GOT3 (cell line): ENCODE measurements at places on chromosomes 11 and 22.

GRCh38 chr11:64084951-64085710 is 49.4 kb downstream of the FLRT1 start:
- no peak for DNase-seq

DNA sequence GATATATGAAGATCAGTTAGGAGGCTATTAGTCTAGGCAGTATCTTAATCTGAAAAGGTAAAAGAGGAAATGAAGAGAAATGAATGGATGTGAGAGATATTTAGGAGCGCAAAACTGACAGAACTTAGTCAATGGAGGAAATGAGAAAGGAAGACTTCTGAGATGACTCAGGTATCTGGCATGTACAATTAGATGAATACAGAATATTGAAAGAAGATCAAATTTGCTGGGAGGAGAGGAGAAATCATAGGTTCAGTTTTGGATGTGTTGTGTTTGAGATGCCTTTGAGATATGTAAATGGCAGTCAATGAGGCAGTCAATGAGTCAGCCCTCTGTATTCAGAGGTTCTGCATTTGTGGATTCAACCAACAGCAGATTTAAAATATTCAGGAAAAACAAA is 42.9 kb upstream of the GAB2 start:
- DNase-seq, result no peak

DNA sequence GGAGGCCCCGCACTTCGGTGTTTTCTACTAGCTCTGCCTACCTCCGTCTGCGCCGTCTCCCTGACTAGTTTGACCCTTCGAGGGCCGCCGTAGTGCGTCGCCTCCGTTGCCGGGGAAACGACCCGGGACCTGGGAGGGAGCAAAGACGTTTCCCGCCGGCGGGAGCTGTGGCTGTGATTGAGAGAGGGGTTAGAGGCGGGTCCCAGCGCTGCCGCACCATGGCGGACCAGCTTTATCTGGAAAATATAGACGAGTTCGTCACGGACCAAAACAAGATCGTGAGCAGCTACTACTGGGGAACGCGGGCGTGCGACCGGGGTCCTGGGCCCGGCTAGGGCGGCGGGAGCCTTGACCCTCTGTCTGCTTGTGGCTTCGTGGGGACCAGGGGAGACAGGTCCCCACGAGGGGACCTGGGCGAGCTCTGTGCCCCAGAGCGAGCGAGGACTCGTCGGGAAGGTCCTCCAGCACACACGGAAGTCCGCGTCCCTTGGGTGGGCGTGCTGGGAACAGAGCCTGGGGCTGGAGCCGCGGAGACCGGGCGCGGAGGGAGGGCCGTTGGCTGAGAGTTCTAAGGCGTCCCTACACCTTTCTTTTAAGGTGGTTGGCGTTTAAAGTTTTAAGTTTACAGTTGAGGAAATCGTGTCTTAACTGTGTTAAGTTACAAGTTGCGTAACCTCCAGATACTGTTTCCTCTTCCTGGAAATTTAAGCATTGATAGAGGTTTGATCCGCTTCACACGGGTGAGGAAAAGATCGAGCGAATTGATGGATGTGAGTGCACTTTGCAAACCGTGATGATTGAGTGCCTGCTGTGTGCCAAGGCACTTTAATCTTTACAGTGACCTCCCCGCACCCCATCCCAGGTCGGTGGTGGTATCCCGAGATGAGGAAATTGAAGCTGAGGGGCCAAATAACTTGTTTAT is at the start of gene POLD3:
TSS of gene POLD3 (plus strand) at position 142 of the 922 bp plus-strand sequence. CDS start at position 219, 77 bp downstream.
- DNase-seq, result peak; percentile 2

- no peak for DNase-seq
Measured at GRCh38 chr11:304915-305843, 2.4 kb upstream of the IFITM2 start.

DNA sequence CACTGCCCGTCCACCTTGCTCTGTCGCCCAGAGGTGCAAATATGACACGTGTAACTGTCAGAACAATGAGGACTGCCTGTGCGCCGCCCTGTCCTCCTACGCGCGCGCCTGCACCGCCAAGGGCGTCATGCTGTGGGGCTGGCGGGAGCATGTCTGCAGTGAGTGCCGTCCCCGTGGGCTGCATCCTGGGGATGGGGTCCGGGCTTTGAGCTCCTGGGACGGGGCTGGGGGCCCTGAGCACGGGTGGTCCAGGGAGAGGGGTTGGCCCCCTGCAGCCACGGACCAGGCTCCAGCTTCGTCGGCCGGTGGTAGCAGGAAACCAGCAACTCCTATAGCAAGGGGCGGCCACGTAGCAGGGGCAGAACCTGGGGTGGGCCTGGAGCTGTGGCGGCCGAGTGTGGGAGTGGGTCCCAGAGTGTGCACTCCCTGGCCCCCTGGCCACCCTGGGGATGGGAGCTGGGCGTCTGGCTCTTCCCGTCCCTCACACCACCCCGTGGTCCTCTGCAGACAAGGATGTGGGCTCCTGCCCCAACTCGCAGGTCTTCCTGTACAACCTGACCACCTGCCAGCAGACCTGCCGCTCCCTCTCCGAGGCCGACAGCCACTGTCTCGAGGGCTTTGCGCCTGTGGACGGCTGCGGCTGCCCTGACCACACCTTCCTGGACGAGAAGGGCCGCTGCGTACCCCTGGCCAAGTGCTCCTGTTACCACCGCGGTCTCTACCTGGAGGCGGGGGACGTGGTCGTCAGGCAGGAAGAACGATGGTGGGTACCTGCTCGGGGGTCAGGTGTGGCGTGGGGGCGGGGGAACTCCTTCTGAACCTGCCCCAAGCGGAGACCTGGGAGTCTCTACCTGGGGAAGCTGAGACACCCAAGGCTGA is 10.1 kb downstream of the MUC2 start:
- DNase-seq, result no peak

GRCh38 chr11:35311331-35311730 is 108.0 kb downstream of the SLC1A2 start:
- DNase-seq, result no peak

DNA sequence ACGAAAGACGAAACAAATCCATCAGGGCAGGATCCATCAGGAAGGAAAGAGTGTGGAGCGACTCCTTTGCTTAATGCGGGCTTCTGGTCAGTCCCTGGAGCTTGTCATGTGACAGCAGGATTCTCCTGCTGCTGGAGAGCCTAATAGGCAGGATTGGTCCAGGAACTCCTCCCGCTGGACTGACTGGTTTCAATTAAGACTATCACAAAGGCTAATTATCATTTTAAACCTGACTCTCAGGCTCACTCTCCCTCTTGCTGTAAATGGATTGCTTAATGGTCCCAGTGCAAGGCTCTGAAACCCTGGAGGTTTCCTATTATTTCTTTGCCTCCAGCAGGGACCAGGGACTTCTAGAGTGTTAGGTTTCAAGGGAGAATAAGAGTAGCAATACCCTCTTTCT is 493.8 kb downstream of the NTM start:
- DNase-seq, result no peak

- no peak for DNase-seq
Measured at GRCh38 chr11:117720061-117720511, 76.9 kb downstream of the DSCAML1 start.

- DNase-seq, result no peak
Measured at GRCh38 chr22:30637701-30638114, 2.1 kb downstream of the SLC35E4 start.

DNA sequence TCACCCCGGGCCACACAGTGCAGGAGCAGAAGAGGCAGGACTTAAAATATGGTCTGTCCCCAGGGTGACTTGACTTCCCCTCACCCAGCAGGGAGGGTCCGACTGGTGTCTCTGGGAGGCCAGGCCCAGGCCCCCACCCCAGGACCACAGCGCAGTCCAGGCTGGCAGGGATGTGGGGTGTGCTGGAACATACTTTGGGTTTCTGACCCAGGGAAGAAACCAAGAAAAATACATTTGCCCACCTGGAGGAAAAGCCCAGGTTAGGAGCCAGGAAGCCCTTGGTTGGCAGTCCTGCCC is 5.2 kb downstream of the C1QTNF6 start:
- DNase-seq, result no peak

- no peak for DNase-seq
Measured at GRCh38 chr11:118396097-118396501, 5.3 kb upstream of the ATP5MG start.

DNA sequence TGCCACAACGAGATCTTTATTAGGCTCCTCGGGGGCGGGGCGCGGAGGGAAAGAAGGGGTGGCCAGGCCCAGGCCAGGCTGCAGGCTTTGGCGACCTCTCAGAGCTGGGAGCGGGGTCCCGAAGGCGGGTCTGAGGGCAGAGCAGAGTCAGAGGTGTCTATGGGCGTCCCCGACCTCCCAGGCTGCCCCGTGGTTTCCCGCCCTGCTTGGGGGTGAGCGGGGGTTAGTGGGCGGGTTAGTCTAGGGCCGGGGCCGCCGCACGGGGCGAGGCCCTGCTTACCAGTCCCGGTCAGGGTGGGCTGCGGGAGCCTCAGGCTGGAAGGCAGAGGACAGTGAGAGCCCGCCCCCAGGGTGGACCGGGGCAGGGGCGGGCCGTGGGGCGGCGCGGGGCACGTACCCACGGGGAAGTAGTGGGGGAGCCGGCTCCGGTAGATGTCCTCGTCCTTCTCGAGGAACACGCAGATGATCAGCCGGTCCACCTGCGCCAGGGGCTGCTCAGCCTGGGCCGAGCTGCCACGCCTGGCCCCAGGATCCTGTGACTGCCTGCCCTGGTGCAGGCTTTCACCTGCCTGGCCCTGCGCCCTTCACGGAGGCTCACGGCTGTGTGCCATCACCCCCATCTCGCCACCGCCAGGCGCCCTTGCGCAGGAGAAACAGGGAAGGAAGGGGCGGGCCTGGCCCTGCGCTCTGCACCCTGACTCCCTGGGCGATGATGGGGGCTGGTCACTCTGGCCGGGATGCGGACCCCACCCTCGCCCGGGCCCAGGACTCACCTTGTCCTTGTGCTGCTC is 12.5 kb downstream of the OTUB1 start:
- DNase-seq, result no peak

GRCh38 chr11:11845071-11845470 is 3.3 kb downstream of the USP47 start:
- no peak for DNase-seq

- no peak for DNase-seq
Measured at GRCh38 chr22:50625568-50626313, 2.2 kb downstream of the ARSA start.

DNA sequence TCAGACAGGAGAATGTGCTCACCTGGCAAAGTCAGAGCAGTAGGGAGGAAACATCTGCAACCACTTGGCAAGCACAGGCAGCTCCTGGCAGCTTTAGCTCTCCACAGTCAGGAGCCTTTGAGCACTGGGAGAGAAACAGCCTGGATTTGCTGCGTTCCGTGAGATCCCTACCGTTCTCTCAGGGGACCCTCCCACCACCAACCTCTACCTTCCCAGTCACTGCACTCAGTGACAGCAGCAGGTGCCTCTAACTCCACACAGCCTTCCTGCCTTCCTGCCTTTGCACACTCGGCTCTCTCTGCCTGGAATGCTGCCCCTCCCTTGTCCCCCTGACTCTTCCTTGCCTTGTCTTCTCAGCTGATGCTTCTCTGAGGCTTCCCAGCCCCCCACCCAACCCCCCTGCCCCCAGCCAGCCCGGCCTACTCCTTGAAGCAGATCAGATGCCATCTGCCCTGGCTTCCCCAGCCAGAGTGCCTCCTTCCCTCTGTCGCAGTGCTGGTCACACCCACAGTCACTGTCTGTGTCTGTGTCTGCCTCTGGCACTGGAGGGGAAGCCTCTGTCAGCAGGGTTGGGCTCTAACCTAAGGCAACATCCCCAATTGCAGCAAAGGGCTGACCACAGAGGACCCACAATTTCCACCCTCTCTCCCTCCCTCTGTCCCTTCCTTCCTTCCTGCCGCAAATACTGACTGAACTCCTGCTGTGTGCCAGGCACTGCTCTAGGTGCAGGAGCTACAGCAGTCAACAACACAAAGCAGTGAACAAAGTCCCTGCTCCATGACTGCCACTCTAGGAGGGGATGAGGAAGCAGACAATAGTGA is 14.9 kb upstream of the TSKU start:
- no peak for DNase-seq

- DNase-seq, result no peak
Measured at GRCh38 chr22:24706054-24706453, 68.5 kb downstream of the PIWIL3 start.

DNA sequence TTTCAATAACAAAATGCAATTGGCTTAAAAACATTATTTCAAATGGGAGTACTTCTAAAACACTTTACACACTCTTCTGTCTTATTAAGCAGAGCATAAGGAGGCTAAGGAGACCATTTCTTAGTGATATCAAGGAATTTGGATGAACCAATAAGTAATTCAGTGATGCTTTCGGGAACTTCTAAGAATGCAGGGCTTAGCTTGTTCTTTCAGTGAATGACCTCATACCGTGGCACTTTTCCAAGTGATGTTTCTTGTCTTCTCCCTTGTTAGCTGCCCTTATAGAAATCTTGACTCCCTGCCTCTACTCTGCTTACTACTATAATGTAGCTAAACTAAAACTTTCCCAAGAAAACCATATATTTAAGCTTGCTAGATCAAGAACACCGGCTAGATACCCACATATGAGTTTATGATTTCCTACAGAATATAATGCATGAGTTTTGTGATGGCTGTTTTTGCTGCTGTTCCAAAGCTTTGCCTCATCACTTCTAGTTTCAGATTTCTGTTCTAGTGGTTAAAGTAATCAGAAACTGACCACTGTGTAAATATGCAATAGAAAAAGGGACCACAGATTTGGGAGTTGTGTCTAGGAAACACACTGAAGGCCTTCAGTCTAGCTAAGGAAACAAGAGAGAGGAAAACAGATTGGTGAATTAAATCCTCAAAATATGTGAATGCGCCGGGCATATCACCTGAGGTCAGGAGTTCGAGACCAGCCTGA is 37.5 kb upstream of the STK33 start:
- no peak for DNase-seq
